Breast epithelium (tissue), 4 donors: ENCODE measurements at places on chromosomes 16 and 17. TPM values are rescaled to one million over a fixed set of nuclear protein-coding genes. Genes with fewer than 3 reads are reported as not detected.

GRCh38 chr17:309361-309888 lies 43.2 kb downstream of the RPH3AL start:
- no peak for DNase-seq
- no peaks in the 10 kb centered on the region for H3K4me1 ChIP-seq
- H3K36me3 ChIP-seq: no peaks in the 10 kb centered on the region
- no peaks in the 10 kb centered on the region for H3K27me3 ChIP-seq
- no peak overlapping the region for H3K4me3 ChIP-seq

DNA sequence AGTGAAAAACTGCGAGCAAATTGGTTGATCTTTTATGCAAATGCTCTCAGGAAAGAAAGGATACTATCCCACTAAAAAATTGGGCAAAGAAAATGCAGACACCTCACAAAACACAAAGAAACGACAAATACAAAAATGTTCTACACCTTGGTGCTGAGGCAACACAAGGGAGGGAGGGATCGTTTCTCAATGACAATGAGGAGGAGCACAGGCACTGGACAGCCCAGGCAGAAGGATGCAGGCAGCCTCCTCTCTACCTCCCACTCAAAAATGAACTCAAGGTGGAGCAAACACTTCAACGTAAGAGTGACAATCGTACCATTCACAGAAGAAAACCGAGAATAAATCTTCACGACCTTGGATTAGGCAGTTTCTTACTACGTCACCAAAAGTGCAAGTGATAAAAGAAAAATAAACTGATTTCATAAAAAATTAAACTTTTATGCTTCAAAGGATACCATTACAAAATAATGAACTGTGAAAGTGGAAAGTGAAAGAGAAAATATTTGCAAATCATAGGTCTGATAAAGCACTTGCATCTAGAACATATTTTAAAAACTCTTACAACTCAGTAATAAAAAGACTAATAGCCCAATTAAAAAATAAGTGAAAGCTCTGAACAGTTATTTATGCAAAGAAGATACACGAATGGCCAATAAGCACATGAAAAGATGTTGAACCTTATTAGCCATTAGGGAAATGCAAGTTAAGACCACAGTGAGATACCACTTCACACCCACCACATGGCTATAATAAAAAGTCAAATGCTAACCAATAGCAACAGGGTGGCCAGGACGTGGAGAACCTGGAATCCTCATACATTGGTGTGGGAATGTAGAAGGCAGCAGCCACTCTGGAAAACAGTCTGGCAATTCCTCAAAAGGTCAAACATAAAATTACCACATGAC lies 80.8 kb upstream of the TRAP1 start:
- no peaks in the 10 kb centered on the region for H3K27me3 ChIP-seq
- no peaks in the 10 kb centered on the region for H3K4me1 ChIP-seq
- H3K27ac ChIP-seq: no peak overlapping the region
- no peak for DNase-seq
- H3K4me3 ChIP-seq: no peak overlapping the region
- H3K36me3 ChIP-seq: no peaks in the 10 kb centered on the region

The ZG16 gene
- total RNA-seq: not detected

DNA sequence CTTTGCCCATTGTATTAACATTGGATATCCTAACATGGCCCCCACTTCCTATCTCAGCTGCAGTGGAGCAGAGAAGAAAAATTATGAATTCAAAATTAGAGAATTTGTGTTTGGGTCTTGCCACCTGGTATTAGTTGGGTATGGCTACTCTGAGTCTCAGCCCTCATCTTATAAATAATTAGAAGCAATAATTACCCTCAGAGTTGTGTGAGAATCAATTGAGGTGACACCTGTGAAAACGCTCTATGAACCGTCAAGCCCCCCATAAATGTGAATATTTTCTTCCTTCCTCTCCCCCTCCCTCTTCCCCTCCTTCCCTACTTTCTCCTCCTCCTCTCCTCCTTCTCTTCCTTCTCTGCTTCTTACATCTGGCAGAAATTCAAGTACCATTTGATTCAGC lies 8.9 kb upstream of the TOB1 start:
- no peak overlapping the region for H3K27ac ChIP-seq
- no peak overlapping the region for H3K4me3 ChIP-seq
- DNase-seq: no peak
- H3K36me3 ChIP-seq: no peaks in the 10 kb centered on the region
- H3K4me1 ChIP-seq: no peaks in the 10 kb centered on the region

GRCh38 chr16:48575471-48576050 lies 34.4 kb downstream of the N4BP1 start:
- H3K36me3 ChIP-seq: no peaks in the 10 kb centered on the region
- H3K27me3 ChIP-seq: no peaks in the 10 kb centered on the region
- H3K27ac ChIP-seq: no peak overlapping the region
- no peak overlapping the region for H3K4me3 ChIP-seq

- no peaks in the 10 kb centered on the region for H3K4me1 ChIP-seq
- no peak overlapping the region for H3K27ac ChIP-seq
- no peaks in the 10 kb centered on the region for H3K36me3 ChIP-seq
- H3K27me3 ChIP-seq: no peaks in the 10 kb centered on the region
Measured at GRCh38 chr17:37310940-37311339, 64.8 kb upstream of the C17orf78 start.

DNA sequence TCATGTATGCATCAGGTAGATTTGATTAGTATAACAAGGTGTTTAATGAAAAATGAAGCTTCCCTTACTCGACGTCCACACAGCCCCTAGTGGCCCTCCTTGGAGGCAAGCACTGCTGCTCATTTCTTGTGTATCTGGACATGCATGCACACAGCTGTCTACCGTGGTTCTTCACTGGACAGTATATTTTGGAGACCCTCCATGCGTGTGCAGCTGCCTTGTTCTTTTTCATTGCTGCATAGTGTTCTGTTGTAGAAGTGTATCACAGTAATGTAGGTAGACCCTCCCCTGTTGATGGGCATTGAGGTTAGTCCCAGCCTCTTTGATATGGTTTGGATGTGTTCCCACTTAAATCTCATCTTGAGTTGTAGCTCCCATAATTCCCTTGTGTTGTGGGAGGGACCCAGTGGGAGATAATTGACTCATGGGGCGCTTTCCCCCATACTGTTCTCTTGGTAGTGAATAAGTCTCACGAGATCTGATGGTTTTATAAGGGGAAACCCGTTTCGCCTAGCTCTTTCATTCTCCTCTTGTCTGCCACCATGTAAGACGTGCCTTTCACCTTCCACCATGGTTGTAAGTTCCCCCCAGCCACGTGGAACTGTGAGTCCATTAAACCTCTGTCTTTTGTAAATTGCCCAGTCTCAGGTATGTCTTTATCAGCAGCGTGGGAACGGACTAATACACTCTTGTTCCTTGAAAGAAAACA lies 6.3 kb downstream of the CMIP start:
- no peak overlapping the region for H3K4me3 ChIP-seq
- no peak for DNase-seq
- H3K36me3 ChIP-seq: no peaks in the 10 kb centered on the region
- H3K27ac ChIP-seq: no peak overlapping the region
- peaks cover 3% of the 10 kb centered on the region for H3K4me1 ChIP-seq

The SNX20 gene
- 1.3 TPM for total RNA-seq

GRCh38 chr17:37828651-37829124 lies 83.8 kb upstream of the HNF1B start:
- H3K36me3 ChIP-seq: no peaks in the 10 kb centered on the region
- H3K27me3 ChIP-seq: no peaks in the 10 kb centered on the region
- H3K27ac ChIP-seq: no peak overlapping the region
- no peak for DNase-seq

DNA sequence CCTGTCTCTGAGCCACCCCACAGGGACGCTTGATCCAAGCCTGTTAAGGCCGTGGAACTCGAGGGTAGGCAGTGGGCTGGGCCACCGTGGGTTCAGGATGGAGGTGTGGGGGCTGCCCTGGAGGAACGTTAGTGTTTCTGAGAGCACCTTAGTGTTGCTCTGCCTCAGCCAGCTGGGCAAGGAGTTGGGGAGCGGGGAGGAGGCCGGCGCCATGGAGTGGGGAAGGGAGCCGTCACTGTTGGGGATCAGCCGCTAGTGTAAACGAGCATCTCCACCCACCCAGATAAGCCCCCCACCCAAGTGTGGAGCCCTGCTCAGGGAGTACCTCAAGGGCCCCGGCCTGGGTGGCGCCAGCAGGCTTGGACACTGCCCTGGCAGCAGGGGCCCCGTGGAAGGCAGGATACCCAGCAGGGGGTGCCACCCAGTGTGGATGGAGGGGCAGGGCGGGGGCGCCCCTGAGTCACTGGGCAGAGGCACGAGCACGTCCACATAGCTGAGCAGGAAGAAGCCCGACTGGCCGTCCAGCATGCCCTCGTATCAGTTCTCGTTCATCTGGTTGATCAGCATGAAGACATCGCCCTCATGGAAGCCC lies 98.6 kb downstream of the KPNA2 start:
- H3K4me3 ChIP-seq: no peak overlapping the region
- H3K27ac ChIP-seq: no peak overlapping the region
- no peaks in the 10 kb centered on the region for H3K4me1 ChIP-seq
- no peaks in the 10 kb centered on the region for H3K27me3 ChIP-seq
- DNase-seq: no peak

DNA sequence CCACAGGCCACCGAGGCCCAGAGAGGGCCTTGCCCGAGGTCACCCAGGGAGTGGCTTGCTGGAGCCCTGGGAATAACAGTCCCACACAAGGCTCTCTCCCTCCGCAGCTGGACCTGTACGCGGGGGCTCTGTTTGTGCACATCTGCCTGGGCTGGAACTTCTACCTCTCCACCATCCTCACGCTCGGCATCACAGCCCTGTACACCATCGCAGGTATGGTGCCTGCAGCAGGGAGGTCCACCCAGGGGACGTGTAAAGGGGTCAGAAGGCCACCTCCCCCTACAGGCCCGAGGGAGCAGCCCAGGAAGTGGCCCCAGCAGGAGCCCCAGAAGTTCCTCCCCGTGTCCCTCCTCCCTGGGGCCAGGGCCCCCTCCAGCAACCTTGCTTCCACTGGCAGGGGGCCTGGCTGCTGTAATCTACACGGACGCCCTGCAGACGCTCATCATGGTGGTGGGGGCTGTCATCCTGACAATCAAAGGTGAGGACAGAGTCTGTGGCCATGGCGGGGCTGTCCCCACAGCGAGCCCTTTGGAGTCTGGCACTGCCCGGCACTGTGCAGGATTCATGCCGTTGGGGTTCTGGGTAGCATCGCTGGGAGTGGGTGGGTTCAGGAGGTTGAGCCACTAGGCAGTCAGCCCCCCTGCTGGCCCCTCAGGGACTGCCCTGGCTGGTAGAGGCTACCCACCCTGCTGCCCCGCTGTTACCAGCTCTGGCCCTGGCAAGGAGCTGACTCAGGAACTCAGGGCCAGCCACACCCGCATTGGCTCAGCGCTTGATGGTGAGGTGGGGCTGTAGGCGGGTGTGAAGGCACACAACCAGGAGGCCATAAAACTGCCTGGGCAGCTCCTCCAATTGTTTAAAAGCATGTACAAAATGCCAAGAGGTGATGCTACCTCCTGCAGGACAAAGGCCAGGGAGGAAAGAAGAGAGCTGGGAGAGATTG lies 17.3 kb downstream of the SLC5A10 start:
- H3K4me1 ChIP-seq: no peaks in the 10 kb centered on the region
- H3K4me3 ChIP-seq: no peak overlapping the region
- DNase-seq: no peak
- H3K27me3 ChIP-seq: no peaks in the 10 kb centered on the region
- H3K27ac ChIP-seq: no peak overlapping the region

DNA sequence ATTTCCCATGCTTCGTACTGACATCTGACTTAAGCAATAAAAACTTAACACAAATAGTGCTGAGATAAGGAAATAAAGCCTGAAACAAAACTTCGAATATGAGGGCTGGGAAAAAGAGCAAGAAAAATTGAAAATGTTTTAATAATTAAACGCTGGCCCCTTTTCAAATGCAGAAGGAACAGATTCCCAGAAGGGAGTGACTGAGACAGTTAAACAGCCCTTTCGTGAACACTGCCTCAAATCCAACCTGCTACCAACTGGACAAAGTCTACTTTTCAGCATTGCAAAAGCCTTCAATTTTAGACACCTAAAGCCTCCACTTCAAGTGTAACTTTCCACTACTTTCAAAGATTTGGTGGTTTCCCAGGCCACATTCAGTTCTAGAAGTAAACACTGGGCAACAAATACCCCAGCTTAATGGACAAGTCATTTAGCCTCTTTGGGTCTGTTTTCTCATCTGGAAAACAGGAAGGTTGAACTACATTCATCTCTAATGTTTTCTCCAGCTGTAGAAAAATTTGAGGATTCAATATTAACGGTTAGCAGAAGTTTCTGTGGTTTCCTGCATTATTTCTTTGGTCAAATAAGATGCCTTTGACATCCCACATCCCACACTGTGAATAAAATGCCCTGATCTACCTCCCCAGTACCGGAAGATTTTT lies 11.8 kb downstream of the RFFL start:
- H3K4me1 ChIP-seq: no peaks in the 10 kb centered on the region
- no peaks in the 10 kb centered on the region for H3K36me3 ChIP-seq
- no peaks in the 10 kb centered on the region for H3K27me3 ChIP-seq
- DNase-seq: no peak
- H3K4me3 ChIP-seq: no peak overlapping the region
- H3K27ac ChIP-seq: peak overlapping the region; percentile 57
